ENCODE measurements at places on chromosomes 11 and 22.

- DNase-seq: no peak
Observed at GRCh38 chr22:39175353-39176142, 23.1 kb upstream of the CBX7 start.

- DNase-seq: no peak
Observed at GRCh38 chr22:49367041-49367697, 460.5 kb downstream of the BRD1 start.

- DNase-seq: no peak
Observed at GRCh38 chr11:134101282-134101681, 32.4 kb downstream of the JAM3 start.

- no peak for DNase-seq
Observed at GRCh38 chr11:95641495-95641894, 148.1 kb downstream of the FAM76B start.

DNA sequence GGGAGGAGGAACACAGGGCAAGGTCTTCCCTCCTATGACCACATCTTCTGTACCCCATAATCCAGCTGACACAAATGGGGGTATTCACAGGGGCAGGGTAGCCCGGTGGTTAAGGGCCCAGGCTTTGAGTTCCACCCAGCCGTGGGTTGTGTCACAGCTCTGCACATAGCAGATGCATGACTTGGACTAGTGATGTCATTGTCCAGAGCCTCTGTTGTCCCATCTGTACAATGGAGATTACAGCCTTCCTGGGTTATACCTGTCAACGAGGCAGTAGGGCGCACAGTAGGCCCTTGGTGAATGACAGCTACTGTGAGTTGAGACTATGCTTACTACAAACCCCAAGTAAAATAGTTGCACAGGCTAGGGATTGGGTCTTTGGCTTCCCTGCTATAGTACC is 99.3 kb upstream of the CRYBB3 start:
- no peak for DNase-seq

- DNase-seq: peak; percentile 43
Observed at GRCh38 chr11:612201-612960, 3.4 kb downstream of the IRF7 start.

GRCh38 chr11:11137339-11137738 is 215.7 kb downstream of the CSNK2A3 start:
- DNase-seq: no peak

DNA sequence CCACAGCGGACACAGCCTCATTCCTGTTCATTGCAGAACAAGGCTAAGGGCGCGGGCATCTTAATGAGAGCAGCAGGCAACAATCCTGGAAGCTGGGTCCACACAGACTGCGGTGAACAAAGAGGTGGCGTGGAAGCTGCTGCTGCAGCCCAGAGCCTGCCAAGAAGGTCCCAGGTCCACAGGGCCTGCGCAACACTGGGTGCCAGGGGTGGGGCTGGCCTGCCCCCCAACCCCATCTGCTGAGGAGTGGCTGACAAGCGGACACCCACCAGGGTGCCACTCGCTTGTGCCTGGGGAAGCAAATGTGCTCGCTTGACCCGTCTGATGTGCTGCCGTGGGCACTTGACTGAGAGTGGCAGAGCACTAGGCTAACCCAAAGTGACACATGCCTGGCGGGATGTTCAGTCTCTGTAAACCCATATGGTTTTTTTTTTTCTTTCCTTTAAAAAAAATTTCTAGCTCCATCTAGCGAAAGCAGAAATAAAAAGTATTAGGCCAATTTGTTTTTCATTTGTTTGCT is 83.2 kb upstream of the PITPNB start:
- DNase-seq: no peak

DNA sequence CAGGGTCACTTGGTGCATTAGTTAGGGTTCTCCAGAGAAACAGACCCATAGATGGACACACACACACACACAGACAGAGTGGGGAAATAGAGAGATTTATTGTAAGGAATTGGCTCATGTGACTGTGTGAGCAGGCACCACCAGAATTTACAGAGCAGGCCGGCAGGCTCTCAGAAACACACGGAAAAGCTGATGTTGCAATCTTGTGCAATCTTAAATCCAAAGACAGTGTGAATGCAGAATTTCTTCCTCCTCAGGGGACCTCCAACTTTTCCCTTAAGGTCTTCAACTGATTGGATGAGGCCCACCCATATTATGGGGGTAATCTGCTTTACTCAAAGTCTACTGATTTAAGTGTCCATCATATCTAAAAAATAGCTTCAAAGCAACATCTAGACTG is 49.8 kb downstream of the APIP start:
- DNase-seq: no peak

- no peak for DNase-seq
Observed at GRCh38 chr22:17920992-17921650, 103.2 kb downstream of the MICAL3 start.

DNA sequence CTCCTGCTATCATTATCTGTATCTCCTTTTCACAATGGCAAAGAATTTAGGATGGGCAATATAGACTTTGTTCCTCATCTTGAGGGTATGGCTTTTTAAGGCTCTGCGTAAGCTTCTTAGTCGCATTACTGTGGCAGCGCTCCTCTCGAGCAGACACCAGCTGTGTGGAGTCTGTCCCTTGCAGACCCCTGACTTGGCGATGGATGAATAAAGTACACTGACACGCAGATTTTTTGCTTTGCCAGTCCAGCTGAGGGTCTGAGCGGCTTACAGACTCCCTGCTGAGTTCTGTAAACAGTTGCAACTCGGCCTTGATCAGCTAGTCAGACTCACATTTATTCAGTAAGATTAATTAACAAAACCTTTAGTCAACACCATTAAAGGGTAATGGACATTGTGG is 390.0 kb upstream of the CNTN5 start:
- DNase-seq: peak; percentile 95

- DNase-seq: no peak
Observed at GRCh38 chr22:48106215-48106614, 1343.8 kb downstream of the TBC1D22A start.

GRCh38 chr22:20786048-20786447 is 12.1 kb downstream of the SERPIND1 start:
- no peak for DNase-seq

DNA sequence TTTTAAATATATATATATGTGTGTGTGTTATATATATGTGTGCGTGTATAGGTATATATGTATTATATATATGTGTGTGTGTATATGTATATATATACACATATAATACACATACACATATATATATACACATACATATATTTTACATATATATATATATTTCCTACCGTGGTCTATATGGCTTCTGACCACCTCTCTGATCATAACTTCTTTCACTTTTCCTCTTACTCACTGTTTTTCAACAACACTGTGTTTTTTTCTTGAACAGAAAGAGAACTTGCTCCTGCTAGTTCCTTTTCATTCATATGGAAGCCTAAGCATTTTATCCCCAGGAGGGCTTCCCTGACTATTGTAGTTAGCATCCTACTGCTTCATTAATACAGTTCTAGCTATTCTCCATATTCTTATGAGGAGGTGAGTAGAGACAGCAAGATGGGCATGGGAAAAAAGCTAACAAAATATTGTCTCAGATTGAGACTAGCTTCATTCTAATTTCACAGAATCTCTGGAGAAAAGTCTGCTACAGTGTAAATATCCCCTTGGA is 38.5 kb upstream of the CTSC start:
- DNase-seq: no peak

DNA sequence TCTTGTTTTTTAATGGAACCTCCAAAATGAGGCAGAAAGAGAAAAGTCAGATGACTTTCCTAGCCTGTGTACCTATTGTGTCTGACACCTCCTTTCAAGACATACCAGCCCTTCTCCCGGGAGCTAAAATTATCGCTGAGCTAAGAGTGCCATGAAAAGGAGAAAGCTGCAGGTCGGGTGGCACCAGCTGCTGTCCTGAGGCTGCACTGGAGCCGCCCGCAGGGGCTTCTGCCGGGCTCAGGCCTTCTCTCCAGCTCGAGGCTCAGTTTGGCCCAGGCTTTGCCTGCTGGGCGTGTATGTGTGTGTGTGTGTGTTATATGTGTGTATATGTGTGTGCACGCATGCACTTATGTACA is 27.7 kb upstream of the RAB1B start:
- DNase-seq: no peak

GRCh38 chr11:69293819-69294505 is at the start of gene MYEOV:
Gene MYEOV, plus strand, starts transcription at chr11:69294155. Its CDS starts 1,200 bp downstream, at chr11:69295355.
- DNase-seq: peak; percentile 29

GRCh38 chr11:103234974-103235373 is 125.7 kb downstream of the DYNC2H1 start:
- no peak for DNase-seq

DNA sequence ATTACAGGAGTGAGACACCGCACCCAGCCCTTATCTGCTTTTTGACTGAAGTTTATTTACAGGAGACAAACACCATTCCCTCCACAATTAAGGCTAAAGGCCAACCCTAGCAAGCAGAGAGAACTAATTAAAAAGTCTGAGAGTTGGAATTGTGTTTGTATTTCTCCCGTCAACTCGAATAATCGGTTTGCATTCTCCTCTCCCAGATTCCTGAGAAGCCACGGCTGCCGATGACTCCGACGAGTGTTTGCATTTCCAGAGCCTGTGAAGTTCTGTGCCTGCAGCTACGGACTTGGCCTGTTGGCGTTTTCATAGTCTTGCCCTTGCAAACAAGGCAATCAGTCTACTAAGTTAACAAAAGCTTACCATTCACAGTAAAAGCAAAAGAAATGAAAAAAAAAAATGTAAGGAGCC is 73.2 kb upstream of the NUP50 start:
- DNase-seq: no peak

DNA sequence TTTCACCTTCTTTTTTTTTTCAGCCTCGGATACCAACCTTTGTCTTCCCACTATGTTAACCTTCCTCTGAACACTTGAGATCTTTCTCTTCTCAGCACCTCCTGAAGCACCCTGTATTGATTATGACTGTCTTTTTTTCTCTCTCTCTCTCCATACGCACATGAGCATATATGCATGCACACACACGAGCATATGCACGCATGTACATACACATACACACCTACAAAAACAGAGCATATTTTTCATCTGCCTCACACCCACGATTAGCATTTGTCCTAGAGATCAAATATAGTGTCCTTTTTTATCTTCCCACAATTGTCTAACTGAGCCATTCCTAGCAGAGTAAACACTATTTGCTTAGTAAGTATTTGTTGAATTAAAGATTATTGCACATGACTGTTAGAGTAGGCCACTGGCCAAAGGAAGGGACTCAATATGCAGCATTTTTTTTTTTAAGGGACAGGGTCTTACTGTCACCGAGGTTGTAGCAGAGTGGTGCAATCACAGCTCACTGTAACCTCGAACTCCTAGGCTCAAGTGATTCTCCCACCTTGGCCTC is 622.2 kb upstream of the CCDC90B start:
- no peak for DNase-seq

- peak; percentile 35 for DNase-seq
Observed at GRCh38 chr22:30453731-30454510, 17.9 kb downstream of the SEC14L3 start.

GRCh38 chr22:24429411-24430365 is 2.3 kb downstream of the ADORA2A start:
- peak; percentile 68 for DNase-seq

DNA sequence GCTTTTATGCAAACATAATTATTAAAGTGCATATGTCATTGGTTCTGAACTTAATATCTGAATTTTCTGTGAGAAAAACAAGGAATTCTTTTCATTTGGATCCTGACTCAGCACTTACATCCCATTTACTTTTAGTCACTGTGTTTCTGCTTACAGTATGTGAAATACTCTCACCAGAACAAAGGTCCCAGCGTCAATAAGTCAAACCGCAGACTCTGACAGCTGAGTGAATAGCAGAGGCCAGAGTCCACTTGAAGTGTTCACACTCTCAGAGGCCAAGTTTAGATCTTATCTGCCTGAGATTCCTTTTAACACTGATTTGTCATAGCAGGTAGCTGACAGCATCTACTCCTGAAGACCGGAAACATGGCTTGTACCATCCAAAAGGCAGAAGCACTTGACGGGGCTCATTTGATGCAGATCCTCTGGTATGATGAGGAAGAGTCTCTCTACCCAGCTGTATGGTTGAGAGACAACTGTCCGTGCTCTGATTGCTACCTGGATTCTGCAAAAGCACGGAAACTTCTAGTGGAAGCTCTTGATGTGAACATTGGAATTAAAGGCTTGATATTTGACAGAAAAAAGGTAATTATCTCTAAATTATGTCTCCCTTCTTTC is 14.6 kb downstream of the BBOX1 start:
- DNase-seq: no peak

DNA sequence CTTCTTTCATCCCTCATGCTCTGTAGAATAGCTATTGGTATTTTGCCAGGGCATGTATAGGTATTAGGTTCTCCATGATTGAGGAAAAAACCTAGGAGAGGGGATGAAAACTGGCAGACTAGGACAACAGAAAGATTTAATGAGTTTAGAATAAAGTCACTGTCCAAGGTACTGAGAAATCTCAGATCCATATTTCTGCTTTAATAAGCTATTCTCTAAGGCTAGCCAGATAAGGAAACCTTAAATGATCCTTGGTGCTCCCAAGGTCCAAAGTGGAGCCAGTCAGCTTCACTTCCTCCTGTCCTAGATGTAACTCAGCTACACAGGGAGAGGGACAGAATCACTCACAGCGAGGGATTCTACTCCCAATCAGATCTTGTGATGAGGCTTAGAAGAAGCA is 13.7 kb upstream of the CSNK2A3 start:
- DNase-seq: no peak

- peak; percentile 34 for DNase-seq
Observed at GRCh38 chr11:65493367-65494176, 5.3 kb upstream of the MALAT1 start.

- no peak for DNase-seq
Observed at GRCh38 chr11:69841170-69841858, 22.1 kb upstream of the FGF3 start.

DNA sequence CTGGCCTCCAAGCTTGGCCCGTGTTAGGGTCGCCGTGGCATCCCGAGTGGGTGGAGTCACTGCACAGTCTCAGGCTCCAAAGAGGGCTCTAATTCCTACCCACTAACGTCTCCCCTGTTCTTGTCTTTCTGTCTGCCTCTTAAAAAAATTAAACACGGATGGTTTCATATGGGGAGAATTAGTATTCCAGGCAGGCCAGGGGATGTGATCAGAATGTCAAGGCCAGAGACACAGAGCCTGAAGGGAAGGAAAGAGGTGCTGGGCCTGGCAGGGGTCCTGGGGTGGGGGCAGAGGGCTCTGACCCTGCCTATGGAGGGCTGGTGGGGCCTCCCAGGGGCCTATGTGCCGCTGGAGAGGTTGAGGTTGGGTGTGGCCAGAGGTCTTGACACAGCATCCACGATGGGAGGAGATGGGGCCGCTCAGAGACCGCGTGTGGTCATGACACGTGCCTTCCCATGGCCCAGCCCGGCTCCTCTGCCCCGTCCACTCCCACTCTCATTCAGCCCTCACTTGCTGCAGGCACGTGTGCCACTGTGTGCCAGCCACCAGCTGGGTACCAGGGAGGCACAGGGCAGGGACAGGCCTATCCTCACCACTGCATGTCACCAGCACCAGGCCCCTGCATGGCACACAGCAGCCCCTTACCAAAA is 56.5 kb downstream of the FLRT1 start:
- no peak for DNase-seq
